Activated T-helper 1 cell treated with Interleukin-2 at 50 U/mL for 16 hours (primary cell): ENCODE measurements at places on chromosomes 2 and 18.

GRCh38 chr2:26529406-26530239 lies 51.7 kb upstream of the OTOF start:
- no peak for DNase-seq

DNA sequence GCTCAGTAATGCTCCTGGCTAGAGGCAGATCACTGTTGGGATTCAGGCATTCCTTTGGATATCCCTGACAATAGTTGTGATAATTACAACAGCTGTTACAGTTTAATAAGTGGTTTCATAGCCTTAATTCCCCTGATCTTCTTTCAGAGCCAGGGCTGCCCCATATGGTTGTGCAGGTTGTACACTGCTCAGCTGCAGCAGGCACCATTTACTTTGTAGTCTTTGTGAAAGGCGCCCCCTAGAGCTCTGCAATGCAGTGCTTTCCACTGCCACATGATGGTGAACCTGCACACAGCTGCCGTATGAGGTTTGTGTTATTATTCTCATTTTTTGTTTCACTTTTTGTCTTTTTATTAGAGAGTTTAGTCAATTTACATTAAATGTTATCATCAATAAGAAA lies 239.1 kb downstream of the KCNS3 start:
- no peak for DNase-seq

DNA sequence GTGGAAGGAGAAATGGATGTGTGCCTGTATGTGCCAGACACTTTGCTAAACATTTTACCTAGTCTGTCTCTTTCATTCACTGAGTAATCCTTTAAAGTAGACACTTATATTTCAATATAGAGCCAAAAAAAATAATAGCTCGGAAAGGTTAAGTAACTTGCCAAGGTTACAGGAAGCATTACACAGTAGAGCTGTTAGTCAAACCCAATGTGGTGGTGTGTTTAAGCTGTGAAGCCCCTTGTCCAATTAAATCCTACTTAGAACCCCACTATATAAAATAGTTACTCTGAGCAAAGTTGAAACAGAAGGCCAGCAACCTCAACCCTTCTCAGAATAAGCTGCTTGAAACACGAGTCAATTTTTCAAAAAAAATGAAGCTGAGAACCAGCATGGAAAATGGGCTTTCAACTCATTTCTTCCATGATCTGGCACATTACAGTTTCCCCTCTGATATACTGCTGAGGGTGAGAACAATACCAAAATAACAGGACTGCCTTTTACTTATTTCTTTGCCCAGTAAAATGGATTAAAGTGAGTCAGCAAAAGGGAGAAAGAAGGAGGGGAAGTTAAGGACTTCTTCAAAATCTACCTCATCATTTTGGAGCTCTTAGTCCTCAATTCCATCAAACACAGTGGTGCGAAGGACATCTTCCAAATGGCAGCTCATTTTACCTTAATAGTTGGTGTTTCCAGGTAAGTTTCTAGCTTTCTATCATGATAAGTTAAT lies 7.9 kb downstream of the RDH14 start:
- no peak for DNase-seq

DNA sequence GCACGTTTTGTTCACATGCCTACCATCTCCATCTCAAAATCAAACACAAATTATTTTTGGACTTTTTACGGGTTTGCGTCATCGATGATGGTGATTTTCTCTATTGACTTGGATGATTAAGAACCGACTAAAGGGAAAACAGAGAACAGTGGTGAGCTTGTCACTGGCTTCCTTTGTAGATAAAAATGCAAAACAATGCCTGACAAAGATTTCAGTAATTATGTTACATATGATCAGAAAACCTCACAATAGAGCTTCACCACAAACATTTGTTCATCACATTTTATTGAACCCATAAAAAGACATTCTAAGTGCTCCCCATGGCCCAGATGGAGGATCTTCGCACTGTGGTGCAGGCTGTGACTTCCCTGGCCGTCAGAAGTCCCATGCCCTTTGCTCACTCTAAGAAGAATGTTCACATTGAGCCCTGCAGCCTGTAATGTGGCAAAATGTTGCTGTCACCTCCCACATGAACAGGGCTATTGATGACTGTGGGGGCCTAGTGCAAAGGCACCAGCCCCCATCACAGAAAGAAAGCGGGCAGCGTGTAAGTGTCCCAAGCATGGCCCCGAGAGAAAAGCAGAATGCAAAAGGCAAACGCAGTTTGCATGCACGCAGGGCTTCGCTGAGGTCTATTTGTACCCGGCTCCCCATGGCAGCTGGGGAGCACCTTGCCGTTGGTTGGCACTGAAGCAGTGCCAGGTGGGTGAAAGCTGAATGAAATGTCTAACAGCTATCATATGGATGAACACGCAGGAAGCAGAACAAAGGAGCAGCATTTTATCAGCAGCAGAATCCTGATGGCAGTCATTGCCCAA lies 60.6 kb downstream of the BCL2 start:
- no peak for DNase-seq

DNA sequence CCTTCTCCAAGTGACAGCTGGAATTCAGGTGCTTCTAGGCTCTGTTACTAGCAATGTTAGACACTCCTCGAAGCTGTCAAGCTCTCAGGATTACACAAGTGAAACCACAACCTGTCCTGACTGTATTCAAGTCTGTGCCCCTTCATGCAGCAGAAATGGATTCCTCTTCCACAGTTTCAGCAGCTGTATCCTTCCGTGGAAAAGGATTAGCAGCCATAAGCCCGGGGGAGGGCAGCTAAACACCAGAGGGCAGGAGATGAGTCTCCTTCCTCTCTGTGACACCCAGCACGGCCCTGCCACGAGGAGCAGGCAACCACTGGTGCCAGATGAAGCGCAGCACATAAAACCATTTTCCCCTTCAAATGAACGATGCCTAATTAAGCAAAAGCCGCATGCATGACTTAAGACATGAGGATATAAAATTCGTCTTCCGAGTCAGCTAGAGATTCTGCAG lies 1.2 kb downstream of the ST3GAL5 start:
- DNase-seq = peak; percentile 22

- DNase-seq = no peak
These were observed 8.3 kb downstream of the TRIM54 start for GRCh38 chr2:27290549-27290948.

DNA sequence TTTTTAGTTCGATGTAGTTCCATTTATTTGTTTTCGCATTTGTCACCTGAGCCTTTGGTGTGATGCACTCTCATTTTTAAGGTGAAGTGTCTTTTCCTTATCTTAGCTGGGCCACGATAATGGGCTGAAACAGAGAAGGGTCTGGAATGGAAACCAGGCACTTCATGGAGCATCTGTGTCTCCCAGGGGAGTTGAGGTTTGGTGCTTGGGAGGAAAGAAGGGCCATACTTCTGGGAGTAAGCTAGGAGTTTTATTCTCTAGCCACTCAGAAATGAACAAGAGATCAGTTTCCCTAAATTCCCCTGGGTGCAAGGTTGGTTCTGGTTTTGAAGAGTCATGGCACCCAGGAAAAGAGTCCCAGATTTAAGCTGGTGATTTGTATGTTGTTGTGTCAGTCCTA lies 179.4 kb upstream of the CXCR4 start:
- no peak for DNase-seq
